Bladder microvascular endothelial cell (primary cell): ENCODE measurements at places on chromosomes 3 and 15. TPM values are rescaled to one million over a fixed set of nuclear protein-coding genes. Genes with fewer than 3 reads are reported as not detected.

Gene ISL2
- total RNA-seq, result under 0.01 and 0.57 TPM in 2 replicates

Gene GOLGA6L4
- total RNA-seq, result 1.3 and 2.2 TPM in 2 replicates

Gene ARID3B
- total RNA-seq, result 1.9 and 5.3 TPM in 2 replicates

Gene OXSM
- 6.2 and 12.2 TPM in 2 replicates for total RNA-seq

Gene LMAN1L
- 0.13 TPM in 1 of 2 replicates, not detected in the other for total RNA-seq

Gene PCNP
- 59.9 and 79.7 TPM in 2 replicates for total RNA-seq

Gene NUTM1
- not detected in 2 replicates for total RNA-seq

Gene CADPS
- total RNA-seq, result not detected in 2 replicates

Gene MED12L
- under 0.01 and 0.19 TPM in 2 replicates for total RNA-seq

Gene PPP2R3A
- total RNA-seq, result 7.0 and 7.1 TPM in 2 replicates

Gene TRIM71
- total RNA-seq, result under 0.01 TPM in 1 of 2 replicates, not detected in the other

Gene ACVR2B
- total RNA-seq, result 1.9 and 5.7 TPM in 2 replicates

Gene PML
- 47.4 and 114 TPM in 2 replicates for total RNA-seq

Gene CNTN4
- total RNA-seq, result 0.19 TPM in 1 of 2 replicates, not detected in the other

Gene FGD5
- total RNA-seq, result 94.1 and 141 TPM in 2 replicates

Gene CKMT1B
- total RNA-seq, result not detected in 2 replicates

Gene EFCC1
- total RNA-seq, result 1.5 and 3.3 TPM in 2 replicates

Gene KNG1
- not detected in 2 replicates for total RNA-seq

Gene GOLGA6D
- total RNA-seq, result under 0.01 TPM in 1 of 2 replicates, not detected in the other

Gene P2RY14
- total RNA-seq, result not detected in 2 replicates

Gene TUSC7
- total RNA-seq, result not detected in 2 replicates

Gene MORF4L1
- 267 and 315 TPM in 2 replicates for total RNA-seq

Gene LDHAL6B
- not detected in 2 replicates for total RNA-seq

Gene CLDN16
- total RNA-seq, result 0.06 TPM in 1 of 2 replicates, not detected in the other

Gene PARP15
- total RNA-seq, result 0.32 and 0.38 TPM in 2 replicates

Gene CHRNA5
- total RNA-seq, result 2.6 and 2.8 TPM in 2 replicates

Gene PFN2
- 22.2 and 31.8 TPM in 2 replicates for total RNA-seq

Gene ALDH1L1
- under 0.01 TPM in 1 of 2 replicates, not detected in the other for total RNA-seq

Gene XIRP1
- not detected in 2 replicates for total RNA-seq

Gene NLGN1
- total RNA-seq, result 1.3 and 4.0 TPM in 2 replicates

Gene CAPN3
- total RNA-seq, result 0.32 and 0.94 TPM in 2 replicates

Gene ARGFX
- total RNA-seq, result not detected in 2 replicates

Gene UBA3
- 46.8 and 72.8 TPM in 2 replicates for total RNA-seq

Gene GALNT15
- total RNA-seq, result 65.9 and 113 TPM in 2 replicates

Gene GOLGA8H
- 0.97 and 1.0 TPM in 2 replicates for total RNA-seq

Gene SLC38A3
- 0.13 TPM in 1 of 2 replicates, not detected in the other for total RNA-seq

Gene CCDC80
- total RNA-seq, result 3.4 and 53.7 TPM in 2 replicates

Gene GHRL
- total RNA-seq, result under 0.01 and 0.69 TPM in 2 replicates

Gene YEATS2
- total RNA-seq, result 27.2 and 47.6 TPM in 2 replicates

Gene WNT5A
- total RNA-seq, result 0.97 and 3.7 TPM in 2 replicates
